ENCODE measurements at places on chromosomes 2 and 18.

DNA sequence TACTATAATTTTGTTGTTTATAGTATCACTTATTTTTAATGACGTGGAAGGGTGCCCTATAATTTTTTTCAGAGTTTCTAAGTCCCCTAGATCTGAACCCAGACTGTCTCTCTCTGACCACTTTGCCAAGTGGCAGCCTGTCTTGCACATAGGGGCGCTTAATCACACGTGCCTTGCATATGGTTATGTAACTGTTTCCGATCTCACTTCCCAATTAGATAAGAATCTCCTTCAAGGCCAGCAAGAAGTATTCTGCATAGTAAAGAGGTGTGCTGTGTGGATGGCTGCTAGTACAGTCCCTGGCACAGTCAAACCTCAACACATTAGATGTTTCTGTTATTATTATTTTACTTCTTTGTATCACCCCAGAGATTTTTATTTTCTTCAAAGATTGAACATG is 197.8 kb upstream of the SIX2 start:
- DNase-seq = no peak

- no peak for DNase-seq
Measured at GRCh38 chr18:63617915-63618234, 26.2 kb downstream of the SERPINB4 start.

GRCh38 chr2:196963043-196963442 is 36.5 kb upstream of the PGAP1 start:
- DNase-seq = no peak

DNA sequence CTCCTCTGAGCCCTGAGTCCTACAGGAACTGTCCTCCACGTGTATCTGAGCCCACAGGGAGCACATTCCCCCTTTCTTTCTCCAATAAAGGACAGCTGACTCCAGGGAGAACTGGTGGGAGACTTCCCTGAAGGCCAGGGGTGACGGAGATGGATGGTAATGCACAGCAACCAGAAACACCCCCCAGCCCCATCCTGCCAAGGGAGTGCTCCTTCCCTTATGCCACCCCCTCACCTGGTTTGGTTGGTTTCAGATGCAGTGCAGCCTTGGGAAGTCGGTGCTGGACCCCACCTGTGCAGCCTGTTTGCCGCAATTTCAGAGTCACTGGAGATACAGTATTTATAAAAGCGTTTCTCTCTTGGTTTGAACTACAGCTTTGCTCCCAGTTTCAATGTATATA is 24.0 kb downstream of the GPR55 start:
- no peak for DNase-seq

DNA sequence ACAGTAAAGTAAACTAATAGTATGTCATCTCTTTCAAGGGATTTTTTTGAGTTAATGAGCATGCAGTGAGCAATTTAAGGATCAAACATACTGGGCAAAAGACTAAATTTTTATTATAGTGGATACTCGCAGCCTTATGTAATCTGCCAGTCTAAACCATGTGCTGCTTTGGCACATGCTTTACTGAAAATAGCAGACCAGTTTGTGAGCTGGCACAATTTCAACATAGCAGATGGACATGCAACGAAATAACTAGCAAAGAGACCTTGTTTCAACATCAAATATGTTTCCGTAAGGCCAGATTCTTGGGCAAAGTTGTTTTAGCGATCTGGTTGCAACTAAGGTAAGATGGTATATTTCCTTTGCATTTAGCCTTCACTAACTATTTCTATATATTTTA is 807.3 kb downstream of the NR4A2 start:
- no peak for DNase-seq

GRCh38 chr18:10128921-10129501 is 215.2 kb downstream of the VAPA start:
- no peak for DNase-seq
